Esophagus squamous epithelium (tissue), 5 donors: ENCODE measurements at places on chromosomes 5 and 9.

DNA sequence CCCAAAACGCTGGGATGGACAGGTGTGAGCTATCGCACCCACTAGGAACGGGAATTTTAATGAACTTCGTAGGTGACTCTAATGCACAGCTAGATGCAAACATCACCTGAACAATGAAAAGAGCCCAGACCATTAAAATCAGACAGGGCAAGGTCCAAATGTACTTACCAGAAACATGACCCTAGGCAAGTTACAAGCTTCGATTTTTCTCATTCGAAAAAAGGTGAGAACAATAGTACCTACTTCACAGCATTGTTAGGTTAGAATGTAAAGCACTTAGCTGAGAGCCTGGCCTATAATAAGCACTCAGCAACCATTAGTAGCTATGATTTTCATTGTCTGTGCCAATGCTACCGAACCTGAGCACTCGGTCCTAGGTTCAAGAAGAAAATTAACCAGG, 5.8 kb upstream of the KLHL3 start:
- DNase-seq, result no peak

- DNase-seq, result no peak
Observed at GRCh38 chr5:163409384-163409783, 28.0 kb upstream of the CCNG1 start.

DNA sequence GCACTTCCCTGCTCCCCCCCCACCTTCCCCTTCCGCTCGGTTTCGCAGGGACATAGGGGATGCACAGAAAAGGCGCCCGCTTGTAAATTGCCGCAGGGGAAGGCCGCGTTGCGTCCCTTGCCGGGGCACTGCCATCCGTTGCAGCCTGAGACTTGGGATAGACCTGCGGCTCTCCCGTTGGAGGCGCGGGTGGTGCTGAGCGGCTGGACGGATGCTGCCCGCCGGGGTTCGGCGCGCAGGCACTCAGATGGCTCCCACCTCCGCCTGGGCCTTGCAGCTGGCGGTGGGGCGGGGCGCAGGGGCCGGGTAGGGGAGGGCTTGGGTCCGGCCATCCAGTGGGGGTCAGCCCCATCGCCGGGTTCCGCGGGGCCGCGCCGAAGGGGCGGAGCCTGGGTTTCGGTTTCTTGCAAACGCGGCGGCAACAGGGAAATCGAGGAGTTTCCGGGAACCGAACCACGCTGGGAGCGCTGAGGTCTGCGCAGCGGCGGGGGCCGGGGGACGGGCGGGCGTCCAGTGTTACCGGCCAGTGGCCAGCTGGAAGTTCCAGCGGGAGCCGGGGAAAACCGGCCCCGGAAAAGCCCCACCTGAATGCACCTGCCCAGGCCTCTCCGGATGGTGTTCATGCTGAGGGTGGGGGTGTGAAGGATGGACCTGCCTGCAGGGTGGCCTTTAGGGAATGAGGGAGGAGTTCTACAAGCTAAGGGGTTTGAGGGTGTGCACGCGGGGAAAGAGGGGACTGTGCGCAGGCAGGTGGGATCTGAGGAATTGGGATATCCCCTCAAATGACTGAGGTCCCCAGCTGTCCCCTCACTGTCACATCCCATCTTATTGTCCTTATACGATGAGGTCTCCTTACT, 6.3 kb upstream of the IRF1 start:
- DNase-seq, result peak; percentile 52

- DNase-seq, result no peak
Observed at GRCh38 chr5:130496215-130496614, 592.0 kb downstream of the CHSY3 start.

- DNase-seq, result no peak
Observed at GRCh38 chr5:135829681-135830383, 4.6 kb upstream of the SLC25A48 start.

- DNase-seq, result no peak
Observed at GRCh38 chr9:105438141-105438806, 9.6 kb upstream of the FSD1L start.

DNA sequence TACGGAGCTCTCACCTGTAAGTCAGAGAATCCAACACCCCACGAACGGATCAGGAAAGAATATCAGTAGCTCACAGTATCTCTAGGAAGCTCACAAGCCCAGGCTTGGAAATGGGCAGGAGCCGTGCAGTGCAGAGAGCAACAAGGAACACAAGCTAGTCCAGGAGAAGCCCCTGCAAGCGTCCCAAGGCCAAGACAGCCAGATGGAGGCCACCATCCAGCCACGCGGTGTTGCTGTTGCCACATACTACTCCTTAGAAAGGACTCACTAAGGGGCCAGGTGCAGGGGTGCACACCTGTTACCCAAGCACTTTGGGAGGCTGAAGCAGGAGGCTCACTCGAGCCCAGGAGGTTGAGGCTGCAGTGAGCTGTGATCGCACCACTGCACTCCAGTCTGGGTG, 15.4 kb upstream of the VAV2 start:
- DNase-seq, result no peak

DNA sequence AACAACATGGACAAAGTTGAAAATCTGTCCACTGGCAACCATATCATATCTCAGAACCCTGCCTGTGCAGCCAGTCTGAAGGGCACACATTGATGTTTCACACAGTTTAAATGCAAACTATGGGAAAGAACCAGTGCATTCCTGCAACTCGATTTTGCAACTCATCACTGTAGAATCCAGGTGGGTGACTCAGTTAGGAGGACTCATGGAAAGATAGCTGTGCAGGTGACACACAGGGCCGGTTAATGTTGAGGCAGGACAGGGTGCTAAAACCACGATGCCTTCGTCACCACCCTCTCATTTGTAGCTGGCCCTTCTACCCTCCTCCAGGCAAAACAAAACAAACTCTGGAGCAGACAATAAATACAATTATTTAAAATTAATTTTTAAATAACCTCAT, 62.8 kb downstream of the TLE1 start:
- DNase-seq, result no peak

DNA sequence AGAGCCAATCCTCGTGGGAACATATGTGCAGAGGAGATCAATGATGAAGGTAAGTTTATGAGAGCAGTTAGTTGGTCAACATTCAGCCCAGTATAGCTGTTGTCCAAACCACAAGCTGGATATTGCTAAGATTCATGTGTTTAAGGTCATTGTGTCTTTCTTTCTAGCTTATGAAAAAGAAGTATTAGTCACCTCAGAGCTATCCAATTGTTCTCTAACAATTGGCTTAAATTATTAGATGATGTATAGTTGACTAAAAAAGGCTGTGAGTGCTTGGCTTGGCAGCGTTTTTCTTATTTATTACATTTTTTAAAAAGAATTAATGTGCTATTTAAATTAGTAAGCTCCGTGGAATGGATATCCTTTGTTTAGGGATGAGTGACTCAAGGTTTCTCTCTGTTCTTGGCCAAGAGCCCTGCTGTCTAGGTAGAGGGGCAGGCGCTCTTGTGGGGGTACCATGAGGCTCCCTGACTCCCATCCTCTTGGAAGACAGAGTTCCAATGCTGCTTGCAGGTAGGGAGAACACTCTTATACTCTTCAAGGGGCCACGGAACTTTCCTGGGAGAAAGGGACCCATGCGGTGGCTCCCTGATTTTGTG, 487.4 kb downstream of the IRX1 start:
- no peak for DNase-seq

DNA sequence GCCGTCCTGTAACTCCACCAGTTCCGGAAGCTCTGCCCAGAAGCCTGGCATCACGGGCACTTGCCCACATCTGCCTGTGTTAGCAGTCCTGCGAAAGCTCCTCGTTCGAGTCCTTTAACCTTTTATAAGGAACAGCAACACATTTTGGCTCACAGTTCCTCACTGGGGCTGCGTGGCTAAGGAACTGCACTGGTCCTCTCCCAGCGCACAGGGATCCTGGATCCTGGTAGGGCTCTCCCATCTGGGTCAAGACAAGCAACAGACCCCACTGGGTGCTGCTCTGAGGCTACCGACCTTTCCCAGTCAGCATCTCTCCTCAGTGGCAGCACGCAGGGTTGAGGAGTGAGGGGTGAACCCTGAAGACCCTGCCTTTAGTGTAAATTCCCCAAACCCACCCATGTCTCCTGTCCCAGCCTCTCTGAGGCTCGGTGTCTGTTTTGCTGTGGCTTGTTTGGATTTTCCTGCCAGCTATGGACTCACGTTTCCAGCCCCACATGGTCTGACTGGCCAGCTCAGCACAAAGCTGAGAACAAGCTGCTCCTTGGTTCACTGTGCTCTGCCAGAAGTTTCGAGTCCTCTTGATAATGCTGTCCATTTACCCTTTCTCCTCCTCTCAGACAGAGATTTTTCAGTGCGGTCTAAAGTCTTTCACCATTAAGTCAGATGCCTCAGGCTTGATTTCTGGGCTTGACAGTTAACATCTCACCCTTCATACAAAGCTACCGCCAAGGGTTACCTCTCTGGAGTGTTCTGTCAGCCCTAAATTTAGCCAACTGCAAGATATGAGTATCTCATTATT, 80.0 kb downstream of the AK8 start:
- DNase-seq, result no peak

- DNase-seq, result no peak
Observed at GRCh38 chr5:44372028-44372427, 17.2 kb downstream of the FGF10 start.

DNA sequence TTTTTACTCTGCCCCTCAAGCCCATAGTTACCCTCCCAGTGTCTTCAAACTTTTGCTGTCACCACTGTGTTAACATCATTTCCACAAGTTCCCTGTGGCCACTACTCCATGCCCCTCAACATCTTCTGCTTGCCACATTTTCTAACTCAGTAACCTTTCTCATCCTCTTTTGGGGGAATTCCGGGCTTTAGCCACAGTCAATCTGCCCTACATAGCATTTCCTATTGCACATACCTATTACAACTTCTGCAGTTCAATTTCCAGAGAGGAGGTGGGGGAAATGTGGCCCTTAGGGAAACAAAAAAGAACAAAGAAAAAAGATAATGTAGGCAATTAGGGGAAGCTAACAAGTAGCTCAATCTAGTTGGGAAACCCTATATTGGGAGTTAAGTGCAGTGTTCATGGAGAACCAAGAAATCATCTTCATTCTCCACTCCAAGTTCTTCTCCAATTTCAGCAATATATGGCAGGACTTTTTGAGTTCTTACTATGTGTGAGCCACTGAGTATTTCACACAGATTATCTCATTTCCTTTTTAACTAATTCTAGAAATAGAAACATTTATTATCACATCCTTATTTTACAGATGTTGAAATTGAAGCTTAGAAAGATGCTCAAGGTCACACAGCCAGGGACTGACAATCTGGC, 40.2 kb upstream of the LPAR1 start:
- DNase-seq, result no peak

DNA sequence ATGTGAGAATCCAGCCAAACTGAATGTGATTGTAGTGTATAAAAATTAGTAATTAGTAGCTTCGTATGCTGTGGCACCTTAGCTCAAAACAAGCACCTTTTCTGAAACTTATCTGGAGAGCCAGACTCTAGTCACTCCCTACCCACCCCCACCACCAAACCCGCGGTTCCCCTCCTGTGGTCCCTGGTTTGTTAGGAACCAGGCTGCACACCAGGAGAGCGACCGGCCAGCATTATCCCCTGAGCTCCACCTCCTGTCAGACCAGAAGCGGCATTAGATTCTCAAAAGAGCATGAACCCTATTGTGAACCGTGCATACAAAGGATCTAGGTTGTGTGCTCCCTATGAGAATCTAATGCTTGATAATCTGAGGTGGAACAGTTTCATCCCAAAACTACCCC, 498.6 kb downstream of the CHSY3 start:
- no peak for DNase-seq

GRCh38 chr9:110152704-110153374, 55.1 kb downstream of the C9orf152 start:
- DNase-seq, result no peak

GRCh38 chr9:37641331-37641730, 9.4 kb upstream of the FRMPD1 start:
- no peak for DNase-seq

GRCh38 chr9:126411225-126411947, 84.8 kb downstream of the MVB12B start:
- no peak for DNase-seq

GRCh38 chr9:126612813-126613641, 701 bp upstream of the LMX1B start:
- no peak for DNase-seq

DNA sequence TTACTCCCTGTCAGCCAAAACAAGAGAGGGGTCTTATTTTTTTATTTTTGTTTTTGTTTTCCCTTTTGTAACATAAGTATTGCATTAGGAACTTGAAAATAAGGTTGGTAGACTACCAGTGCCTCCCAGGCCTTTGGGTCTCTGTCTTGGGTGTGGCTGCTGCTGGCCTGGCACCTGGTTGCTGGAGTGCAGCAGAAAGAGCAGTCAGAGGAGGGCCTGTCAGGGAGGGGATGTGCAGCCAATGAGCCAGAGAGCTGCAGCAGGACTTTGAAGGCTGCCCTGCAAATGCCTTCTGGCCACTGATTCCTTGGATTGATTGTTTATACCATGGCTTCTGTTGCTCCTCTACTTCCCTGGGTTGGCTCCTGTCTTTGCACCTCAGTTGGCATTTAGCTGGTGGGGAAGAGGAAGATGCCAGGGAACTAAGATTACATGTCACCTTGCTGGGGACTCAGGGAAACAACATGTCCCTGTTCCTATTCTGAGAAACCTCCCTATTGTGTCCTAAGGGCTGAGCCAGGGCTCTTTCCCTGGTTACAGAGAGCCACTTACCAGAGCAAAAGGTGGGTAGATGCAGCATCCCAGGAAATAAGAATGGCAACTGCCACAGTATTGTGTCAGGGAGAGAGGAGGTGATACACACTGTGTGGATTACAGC, 66.6 kb downstream of the ANGPTL2 start:
- no peak for DNase-seq

DNA sequence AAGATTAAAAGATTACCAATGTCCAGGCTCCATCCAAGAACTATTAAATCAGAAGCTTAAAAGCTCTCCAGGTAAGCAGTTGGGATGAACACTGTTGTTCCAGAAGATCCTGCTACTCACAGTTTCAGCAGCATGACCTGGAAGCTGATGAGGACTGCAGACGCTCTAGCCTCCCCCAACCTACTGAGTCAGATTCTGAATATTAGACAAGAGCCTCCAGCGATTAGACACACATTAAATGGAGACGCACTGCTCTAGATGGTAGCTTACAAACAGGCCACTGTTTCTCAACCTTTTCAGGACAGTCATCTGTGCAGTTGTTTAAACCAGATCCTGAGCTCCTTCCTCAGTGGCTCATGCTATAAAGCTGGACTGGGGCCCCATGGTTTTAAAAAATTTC, 54.3 kb downstream of the MTMR12 start:
- no peak for DNase-seq

- DNase-seq, result no peak
Observed at GRCh38 chr5:33713136-33713765, 178.5 kb downstream of the ADAMTS12 start.
